Activated naive CD4-positive, alpha-beta T cell (primary cell): ENCODE measurements at places on chromosomes 7 and 10.

- peak; percentile 11 for DNase-seq
Measured at GRCh38 chr10:14536241-14537213, 205.8 kb upstream of the FRMD4A start.

DNA sequence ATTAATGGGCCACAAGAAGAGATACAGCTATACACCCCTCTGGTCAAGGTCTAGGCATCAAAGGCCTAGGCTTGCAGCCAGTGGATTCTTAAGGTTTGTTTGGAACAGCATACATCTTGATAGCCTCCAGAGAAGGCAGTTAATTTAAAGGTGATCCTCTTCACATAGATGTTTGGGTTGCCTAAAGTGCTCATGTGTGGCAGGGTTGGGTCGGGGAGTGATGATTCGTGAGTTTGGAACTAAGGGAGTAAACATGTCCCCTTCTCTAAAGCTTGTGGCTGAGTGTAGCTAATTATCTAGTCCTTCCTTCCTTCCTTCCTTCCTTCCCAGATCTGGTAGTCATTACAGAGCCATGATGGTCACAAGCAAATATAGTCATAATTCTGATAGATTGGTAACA, 12.4 kb downstream of the PCLO start:
- DNase-seq, result no peak

DNA sequence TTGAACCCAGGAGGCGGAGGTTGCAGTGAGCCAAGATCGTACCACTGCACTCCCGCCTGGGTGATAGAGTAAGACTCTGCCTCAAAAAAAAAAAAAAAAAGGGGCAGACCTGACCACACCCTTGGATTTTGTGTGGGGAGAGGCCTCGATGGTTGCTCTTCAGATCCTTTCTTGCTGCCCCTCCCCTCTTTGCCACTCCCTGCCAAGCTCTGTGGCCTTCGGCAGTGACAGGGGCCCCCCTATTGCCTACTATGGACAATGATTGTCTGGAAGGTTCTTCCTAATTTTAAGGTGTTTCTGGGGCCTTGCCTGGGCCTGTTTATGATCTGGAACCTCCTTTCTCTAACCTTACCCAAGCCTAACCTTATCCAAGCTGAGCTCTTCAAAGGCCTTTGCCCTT, 795 bp downstream of the PRF1 start:
- no peak for DNase-seq

GRCh38 chr7:16471933-16472332, 6.4 kb upstream of the SOSTDC1 start:
- DNase-seq, result no peak
